ENCODE measurements at places on chromosomes 11 and 22.

GRCh38 chr22:44580176-44581095, 82.4 kb upstream of the RTL6 start:
- no peak for DNase-seq

DNA sequence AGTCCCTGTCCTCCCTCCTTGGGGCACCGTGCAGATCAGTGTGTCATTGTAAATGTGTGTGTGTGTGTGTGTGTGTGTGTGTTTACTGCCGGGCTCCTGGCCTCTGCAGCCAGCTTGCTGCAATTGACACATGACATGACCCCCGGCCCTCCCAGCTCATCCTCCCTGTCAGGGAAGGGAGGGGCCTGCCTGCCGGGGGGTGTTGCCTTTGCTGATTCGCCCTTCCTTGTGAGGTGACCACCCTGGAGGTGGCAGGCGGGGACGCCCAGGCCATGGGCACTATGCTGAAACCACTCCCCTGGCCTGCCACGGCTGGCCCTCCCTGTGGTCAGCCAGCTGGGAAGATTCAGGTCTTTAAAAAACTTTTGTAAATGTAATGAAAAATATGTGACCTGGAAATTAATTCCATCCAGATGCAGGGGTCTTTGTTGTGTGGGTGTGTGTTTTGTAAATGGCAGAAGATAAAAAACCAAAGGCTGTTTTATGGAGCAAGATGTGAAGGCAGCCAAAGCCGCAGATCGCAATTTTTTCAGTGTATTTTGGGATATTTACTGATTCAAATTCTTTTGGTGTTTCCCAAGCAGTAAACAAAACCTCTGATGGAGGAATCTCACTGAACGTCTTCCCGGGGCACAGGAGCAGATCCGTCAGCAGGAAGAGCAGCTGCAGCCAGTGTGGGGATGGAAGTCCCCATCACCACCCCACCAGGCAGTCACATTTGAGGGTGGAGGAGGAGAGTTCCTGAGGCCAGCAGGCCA, 23.2 kb downstream of the SHISAL1 start:
- DNase-seq: peak; percentile 63

DNA sequence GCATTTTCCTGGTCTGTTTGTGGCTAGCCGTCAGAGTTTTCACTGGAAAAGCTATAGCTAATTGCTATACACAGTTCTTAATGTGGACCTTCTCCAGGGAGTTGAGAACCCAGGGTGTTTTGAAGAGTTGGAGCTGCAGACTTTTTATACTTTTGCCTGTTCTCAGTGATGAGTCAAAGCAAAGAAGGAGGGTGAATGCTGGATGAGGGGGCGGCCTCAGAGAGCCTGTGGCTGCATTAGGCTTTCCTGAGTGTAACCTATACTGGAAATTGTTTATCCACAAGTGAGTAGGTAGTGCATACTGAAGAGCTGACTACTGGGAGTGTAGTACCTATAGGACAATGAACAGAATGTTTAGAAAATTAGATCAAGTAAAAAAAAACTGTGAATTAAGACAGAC, 79.7 kb upstream of the HORMAD2 start:
- DNase-seq: no peak

DNA sequence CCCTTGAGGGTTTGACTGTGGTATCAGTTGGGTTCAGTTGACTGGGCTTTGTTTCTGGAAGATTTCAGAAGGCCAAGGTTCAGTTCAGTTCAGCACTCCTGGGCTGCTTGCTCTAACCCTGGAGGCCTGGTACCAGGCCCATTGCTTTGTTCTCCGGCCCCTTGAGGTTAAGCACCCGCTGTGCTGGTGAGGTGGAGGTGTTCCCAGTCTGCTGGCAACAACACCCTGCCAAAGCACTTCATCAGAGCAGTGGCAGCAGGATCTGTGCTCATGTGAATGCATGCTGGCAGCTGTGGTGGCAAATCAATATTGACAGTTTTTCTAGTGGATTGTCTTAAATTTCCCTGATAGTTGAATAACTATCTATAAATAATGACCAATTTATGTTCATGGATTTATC, 3.8 kb upstream of the SCGB1D1 start:
- no peak for DNase-seq

GRCh38 chr11:115428306-115428705, 75.9 kb downstream of the CADM1 start:
- DNase-seq: no peak

- DNase-seq: no peak
These were observed 304.7 kb downstream of the NELL1 start for GRCh38 chr11:20973940-20974559.

- peak; percentile 58 for DNase-seq
These were observed 120.8 kb upstream of the SLC5A12 start for GRCh38 chr11:26842478-26843282.

DNA sequence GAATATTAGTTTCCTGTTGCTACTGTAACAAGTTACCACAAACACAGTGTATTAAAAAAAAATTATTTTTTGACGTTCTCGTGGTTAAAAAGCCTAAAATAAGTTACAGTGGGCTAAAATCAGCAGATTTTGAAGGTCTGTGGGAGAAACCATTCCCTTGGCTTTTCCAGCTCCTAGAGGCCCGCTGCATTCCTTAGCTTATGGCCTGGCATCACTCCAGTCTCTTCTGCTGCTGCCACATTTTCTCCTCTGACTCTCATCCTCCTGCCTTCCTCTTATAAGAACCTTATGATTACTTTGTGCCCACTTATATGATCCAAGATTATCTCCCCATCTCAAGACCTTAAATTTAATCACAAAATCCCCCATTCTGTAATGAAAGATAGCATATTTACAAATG, 392.7 kb downstream of the GUCY1A2 start:
- no peak for DNase-seq

DNA sequence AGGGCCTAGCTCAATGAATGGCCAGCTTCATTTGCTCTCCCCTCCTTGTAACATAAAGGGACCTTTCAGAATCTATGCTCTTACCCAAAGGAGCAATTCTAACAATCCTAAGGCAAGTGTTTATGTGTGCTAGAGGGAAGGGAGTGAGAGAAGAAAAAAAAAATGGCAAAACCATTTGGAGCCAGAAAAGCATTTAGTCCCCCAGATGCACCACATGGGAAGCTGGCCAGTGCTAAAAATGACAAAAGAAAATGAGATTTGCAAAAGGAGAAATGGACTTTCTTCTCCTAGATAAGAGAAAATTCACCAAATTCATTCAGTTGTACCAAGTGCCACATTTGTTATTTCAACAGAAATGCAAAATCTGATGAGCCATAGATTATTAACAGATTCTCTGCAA, 52.8 kb downstream of the SERGEF start:
- no peak for DNase-seq

DNA sequence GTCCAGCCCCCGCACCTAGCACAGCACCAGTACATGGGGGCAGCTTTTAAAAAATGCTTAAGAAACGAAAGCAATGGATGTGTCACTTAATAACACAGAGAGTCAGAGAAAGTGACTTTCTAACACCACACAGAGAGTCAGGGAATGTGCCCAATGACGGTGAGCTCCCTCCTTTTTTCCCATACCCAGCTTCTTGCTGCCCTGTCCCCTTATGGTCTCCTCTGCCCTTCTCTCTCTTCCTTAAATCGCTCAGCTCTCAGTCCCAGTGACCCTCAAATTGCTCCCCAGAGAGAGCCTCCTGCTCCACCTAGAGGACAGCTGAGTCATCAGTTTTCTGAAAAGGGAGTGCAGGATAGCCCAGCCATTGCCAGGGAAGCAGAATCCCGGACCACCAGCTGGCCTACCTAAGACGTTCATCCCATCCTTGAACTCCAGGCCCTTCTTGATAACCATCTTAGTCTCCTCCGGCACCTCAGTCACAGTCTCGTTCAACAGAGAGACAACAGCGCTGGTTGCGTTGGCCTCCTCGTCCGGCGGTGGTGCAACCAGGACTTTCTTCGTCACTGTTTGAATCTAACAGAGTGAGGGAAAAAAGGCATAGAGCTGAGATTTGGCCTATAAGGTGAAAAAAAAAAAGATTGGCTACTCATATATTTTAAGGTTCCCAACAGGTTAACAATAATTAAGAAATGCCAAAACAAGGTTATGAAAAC, 113.5 kb downstream of the SLC1A2 start:
- no peak for DNase-seq

GRCh38 chr11:59112494-59112893, 5.5 kb downstream of the FAM111B start:
- DNase-seq: no peak

DNA sequence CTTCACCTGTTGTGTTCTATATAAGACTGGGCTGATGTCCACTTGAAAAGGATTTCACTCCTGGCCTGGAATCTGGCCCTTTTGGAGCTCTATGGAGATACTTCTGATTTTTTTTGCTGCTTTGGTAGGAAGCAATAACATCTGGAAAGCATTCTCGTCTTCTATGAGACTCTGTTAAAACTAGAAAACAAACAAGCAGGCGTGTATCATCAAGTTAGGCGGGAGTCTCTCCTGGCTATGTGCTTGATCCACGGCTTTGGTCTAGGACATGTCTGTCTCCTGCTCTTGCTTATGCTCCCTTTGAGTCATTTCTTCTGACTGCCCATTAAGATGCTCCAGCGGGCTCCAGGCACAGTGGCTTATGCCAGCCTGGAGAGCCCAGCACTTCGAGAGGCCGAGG, 121.4 kb upstream of the TTC12 start:
- peak; percentile 37 for DNase-seq

DNA sequence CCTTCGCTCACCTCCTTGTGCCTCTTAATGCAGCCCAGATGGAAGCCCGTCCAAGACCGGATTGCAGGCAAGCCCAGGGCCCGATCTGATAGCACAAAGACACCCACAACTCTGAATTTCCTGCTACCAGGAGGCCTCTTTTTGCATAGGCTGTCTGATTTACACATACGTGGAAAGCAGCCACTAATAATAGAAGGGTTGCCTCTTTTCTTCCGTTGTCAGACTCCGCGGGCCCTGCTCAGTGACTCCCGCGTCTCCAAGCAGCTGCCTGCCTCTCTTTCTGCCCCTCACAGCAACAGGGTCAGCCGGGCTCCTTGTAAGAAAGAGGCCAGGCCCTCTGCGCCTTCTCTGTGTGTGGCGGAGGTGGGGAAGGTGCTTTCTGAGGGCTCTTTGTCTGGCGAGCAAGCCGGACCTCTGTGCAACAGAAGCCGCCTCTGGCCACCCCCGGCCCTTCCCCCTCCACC, 26.7 kb downstream of the FLI1 start:
- DNase-seq: no peak

DNA sequence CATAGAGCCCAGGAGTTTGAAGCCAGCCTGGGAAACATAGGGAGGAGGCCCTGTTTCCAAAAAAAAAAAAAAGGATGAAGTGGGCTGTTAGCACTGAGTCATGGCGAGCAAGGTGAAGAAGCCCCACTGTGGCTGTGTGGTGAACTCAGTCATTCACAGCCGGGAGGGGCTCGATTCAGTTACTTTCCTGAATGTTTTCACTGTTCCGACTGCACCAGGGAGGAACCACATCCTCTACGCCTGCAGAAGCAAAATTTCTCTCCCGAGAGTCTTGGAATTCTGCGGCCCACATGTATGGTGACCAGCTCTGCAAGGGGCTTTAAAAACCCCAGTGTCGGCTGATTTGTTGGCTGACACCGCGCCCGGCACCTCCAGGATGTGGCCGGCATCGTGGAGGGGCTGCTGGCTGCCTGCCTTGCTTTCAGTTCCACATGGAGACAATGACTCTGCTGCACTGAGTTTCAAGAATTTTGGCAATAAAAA, 27.8 kb upstream of the GRAMD4 start:
- peak; percentile 16 for DNase-seq

GRCh38 chr11:108497317-108498045, 703 bp downstream of the POGLUT3 start:
- DNase-seq: peak; percentile 97
